ENCODE measurements at places on chromosomes 3 and 15.

GRCh38 chr15:80831606-80832224 is 52.5 kb downstream of the CEMIP start:
- no peak for DNase-seq

DNA sequence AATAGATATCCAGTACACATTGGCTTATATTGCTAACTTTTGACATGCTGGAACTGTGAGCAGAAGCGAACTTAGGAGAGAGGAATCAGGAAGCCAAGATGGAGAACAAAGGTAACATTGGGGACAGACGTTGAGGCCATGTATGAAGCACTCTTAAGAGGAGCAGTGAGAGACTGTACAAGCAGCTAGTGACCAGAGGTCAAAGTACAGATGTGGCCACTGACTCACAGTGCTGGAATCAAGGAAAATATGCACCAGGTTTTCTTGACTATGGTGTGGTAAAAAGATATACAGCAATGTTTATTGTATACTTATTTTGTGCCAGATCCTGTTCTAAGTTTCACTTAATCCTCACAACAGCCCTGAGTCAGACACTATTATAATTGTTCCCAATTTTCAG is 2.0 kb upstream of the IL20RB start:
- DNase-seq = no peak

DNA sequence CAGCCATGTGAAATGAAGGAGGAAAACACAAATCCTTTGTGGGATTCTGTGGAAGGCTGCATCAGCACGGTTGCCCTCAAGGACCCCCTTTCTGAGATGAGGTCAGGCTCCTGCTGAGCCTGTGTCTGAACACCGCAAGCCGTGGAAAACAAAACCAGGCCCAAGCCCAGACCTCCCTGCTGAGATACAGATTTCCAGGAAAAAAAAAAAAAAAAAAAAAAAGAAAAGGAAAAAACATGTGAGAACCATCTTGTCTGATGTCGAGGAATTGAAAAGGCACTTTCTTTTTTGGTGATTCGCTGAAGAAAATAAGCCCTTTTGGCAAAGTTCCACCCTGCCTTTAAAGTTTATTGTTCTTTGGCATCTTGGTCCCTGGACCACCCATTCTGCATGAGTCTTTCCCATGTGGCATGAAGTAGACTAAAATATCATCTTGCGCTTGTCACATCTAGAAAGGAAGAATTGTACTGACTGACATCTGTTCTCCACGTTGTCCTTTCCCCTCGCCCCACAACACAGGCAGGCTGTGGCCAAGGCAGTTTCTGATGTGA is 117.6 kb downstream of the CHST2 start:
- no peak for DNase-seq

DNA sequence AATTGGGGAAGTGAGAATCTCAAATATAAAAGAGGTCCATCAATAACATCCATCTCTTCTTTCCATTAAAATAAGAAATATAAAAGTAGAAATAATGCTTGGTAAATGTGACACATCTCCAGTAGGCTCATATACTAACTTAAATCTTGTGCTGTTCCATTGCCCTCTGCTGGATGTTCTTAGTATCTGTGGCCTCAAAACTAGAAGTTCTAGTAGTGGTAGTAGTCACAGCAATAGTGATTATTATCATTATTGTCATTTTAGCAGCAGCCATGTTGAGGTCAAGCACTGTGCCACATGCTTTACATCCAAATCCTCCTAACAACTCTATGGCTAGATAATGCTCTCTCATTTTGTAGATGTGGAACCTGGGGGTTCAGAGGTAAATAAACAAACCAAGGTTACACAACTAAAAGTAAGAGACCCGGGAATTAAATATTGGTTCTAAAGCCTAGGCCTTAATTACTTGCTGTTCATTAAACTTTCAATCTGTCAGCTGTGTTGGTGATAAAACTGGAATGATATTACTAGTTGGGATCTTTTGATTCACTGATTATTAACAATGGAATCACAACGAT is 20.2 kb upstream of the BTLA start:
- DNase-seq = peak; percentile 4

DNA sequence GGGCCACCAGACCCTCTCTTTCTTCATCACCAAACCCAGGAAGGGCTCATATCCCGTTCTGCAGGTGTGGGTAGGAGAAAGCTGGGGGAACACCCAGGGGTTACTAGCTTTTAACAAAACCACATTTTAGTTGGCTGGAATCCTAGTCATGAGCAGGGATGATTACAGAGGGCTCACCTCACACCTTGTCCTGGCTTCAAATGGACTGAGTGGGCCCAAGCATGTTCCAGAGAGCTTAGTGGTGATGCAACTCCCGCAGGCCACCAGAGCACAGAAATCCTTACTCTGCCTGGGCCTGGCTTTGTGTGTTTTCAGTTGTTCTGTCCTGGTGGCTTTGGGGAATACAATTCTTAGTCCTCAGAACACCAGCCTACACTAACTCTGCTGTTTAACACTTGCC is 56.8 kb upstream of the RYK start:
- DNase-seq = no peak

DNA sequence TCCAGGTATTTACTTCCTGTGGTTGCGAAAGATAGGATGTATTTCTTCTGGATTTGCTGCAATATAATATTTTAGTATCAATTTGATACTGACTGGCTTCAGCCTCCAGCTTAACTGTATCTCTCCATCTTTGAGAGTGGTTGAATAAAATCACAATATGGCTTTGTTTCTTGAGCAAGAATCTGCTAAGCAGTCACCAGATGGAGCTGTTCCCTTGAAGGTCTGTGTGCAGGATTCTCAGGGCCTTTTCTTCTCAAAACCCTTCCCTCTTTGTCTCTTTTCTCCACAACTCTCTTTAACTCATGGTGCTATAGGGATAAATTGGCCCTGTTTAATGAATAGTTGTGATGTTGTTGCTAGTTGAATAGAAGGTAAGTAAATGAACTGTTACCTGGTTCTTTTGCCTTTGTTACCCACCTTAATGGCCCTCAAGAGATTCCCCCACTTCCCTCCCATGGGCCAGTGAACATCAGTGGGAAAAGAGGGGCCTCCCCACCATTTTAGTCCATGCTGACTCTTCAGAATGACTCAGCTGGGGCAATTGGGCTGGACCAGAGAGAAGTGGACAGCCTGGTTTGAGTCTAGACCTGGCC is 34.8 kb upstream of the RAB6B start:
- peak; percentile 35 for DNase-seq

DNA sequence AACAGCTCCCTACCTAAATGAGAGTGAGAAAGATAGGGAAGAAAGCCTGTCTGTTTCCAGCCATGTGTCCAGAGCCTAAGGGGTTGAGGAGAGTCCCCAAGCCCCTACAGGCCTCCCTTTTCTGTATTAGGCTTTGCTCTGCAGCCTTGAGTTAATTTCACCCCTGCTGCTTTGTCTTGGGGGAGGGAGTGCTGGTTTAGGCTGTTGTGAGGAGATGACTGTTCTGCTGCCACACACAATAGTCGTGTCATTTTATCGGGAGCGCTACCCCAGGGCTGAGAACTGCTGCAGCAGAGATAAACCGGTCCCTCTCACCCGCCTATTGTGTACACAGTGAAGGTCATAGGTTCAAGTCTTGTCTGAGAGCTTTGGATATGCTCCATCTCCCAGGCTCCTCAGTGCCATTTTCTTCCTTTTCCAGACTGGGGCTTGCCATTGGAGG is 1.4 kb downstream of the ZNF609 start:
- no peak for DNase-seq

DNA sequence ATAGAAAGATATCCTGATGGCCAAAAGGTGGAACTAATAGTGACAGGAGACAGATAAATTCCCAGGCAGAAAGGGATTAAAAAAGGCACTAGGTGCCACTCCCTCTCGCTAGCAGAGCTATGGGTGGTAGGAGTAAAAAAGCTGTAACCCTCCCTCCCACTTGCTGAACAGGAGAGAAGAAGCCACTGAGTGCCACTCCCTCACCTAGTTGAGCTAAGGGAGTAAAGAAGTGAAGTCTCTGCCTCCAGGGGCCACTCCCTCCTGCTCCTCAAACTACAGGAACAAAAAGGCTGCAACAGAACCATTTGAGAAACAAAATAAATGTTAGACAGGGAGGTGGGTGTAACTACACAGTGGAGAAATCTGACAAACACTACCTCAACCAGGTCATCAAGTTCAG is 276.2 kb upstream of the EPHA6 start:
- no peak for DNase-seq

DNA sequence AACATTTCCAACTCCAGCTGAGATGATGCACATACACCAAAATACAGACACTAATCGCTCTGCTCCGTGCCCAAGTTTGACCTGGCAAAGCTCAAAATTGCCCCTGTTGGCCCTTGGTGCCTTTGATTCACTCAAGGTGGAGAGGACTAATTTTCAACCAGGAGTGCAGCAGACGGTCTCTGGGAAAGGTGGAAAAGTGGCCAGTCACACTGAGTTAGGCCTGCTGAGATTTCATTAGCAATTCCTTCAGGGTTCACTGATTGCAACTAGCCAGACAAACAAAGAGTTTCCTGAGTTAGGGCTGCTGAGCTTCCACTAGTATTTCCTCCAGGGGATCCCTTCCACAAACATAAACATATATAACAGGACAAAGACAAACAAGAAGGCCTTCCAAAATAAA is 28.7 kb upstream of the LHFPL4 start:
- no peak for DNase-seq

- DNase-seq = no peak
These were observed 97.7 kb upstream of the WNT5A start for GRCh38 chr3:55584716-55585368.

DNA sequence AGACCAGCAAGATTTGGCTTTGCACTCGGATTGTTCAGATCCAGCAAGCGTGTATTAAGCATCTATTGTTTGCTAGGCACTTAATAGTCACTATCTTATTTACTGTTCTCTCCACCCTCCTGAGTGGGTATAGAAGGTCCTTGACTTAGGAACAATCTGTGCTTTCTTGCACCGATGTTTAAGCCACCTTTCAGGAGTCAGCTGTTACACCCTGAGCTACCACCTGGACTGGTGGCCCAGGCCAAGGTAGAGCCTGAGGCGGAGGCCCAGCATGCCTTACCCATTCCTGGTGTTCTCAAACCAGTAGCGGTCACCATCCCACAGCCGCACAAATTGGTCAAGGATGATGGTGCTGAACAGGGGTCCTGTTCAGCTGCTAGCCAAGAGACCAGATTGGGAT is 10.0 kb downstream of the DUOX1 start:
- DNase-seq = no peak

DNA sequence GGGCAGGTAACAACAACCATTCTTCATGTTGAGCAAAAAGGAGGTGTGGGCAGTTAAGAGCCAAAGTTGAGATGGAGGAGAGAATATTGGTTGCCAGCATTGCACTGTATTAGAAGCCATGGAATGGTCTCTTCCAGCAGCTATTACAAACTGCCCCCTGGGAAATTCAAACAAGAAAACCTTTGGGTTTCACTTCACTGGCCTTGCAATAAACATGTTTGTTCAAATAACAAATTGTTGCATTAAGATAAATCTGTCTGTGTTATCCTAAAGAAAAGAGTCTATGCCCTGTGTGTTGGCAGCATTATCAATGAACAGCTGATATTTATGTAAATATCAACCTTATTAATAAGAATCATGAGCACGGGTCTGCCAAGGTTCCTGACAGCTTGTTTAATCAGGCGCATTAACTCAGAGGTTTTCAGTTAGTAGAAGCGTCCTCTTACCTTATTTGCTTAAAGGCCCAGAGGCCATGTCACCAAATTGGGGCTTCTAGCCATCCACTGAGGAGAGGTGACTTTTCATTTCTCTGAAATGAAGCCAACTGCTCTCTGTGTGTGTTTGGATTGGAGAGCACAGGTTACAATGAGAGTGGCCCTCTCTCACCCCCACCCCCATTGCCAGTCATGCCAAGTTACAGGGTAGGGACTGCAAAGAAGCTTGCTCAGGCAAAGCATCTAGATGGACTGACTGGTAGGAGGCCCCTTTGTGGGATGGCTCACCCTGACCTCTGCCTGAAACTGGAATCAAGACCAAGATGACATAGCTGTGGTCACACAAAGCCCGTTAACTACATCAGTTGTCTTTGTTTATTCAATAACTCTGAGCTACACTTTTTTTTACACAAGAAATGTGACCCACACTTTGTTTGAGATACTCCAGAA is 10.5 kb downstream of the FILIP1L start:
- peak; percentile 80 for DNase-seq

- DNase-seq = no peak
These were observed 101.3 kb downstream of the DGKG start for GRCh38 chr3:186260726-186261125.

DNA sequence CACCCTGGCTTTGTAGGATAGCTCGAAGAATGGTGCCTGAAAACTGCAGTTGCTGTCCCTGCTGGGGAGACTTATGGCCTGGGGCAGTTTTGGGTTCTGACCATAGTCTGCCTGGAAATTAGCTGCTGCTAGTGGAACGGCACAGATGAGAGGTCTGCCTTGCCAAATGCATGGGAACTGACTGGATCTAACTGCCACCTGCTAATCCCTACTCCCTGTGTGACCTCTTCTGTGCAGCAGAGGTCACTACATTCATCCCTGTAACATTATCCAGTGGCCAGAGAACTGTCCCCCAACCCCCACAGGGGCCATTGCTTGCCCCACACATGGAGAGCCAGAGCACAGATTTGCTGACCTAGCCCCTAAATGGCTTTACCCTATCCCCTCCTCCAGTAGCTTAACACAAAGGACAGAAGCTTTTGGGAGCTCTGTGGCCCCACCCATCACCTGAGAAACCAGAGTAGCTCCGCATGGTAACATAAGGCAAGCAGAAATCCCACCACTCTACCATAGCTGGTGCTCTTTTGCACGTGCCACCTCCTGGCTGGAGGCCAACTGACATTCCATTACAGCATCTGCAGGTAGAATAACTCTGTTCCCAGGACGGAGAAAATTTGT is 840.0 kb downstream of the EPHA3 start:
- no peak for DNase-seq

GRCh38 chr15:42605796-42606195 is 30.4 kb downstream of the STARD9 start:
- no peak for DNase-seq

GRCh38 chr3:6791161-6791560 is 69.8 kb upstream of the GRM7 start:
- DNase-seq = no peak

- DNase-seq = no peak
These were observed 5.1 kb downstream of the SLC24A1 start for GRCh38 chr15:65626856-65627255.

DNA sequence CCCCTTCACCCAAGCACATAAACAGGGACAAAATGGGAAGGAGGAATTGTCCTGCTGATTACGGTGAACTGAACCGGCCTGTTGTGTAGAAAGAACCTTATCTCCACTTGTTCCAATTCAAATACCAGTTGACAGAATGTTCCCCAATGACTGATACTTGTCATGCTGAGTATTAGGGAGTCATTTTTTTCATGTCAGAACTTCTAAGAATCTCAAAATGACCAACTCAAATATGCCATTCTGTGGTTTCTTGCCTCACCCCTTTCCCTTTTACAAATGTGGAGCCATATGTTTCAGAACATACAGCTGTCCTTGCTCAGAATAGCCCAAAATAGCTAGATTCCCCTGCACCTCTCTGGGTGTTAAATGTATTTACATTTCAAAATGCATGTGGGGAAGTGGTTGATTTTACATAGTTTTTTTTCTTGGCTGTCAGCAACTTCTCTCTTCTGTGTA is 405.9 kb upstream of the TBL1XR1 start:
- no peak for DNase-seq

Measured in DMS153 (cell line).